ENCODE measurements at places on chromosomes 11 and 22. TPM values are rescaled to one million over a fixed set of nuclear protein-coding genes. Genes with fewer than 3 reads are reported as not detected.

DNA sequence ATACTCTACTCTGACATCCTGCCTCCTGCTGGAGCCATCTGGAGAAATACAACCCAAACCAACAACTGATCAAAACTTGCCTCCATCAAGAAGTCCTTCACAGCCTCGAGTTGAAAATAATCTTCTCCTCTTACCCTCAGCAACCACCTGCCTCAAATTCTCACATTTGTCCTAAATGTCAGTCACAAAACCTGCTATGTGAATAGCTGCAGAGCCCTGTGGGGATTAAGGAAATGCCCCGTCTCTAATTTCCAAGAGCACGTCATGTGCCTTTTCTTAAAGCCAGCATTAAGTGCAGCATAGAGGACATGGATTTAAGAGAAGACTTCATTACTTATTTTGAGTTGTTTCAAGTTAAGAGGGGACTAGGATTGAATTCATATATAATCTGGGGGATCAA, 105.9 kb downstream of the TRPC6 start:
- DNase-seq = no peak

- DNase-seq = no peak
Observed at GRCh38 chr11:94148189-94148588, 19.5 kb downstream of the PANX1 start.

GRCh38 chr11:2250485-2250884, 19.9 kb downstream of the ASCL2 start:
- no peak for DNase-seq

CHADL gene
- not detected for total RNA-seq

Data from neural progenitor cell (in vitro differentiated cells).